Neural crest cell (in vitro differentiated cells): ENCODE measurements at places on chromosomes 7 and 10.
A peak's percentile ranks its signal among the peaks of the same experiment; 100 is the strongest.

GRCh38 chr7:8490391-8491045 lies 57.1 kb downstream of the NXPH1 start:
- no peak for DNase-seq

- no peak for DNase-seq
These were observed 16.8 kb upstream of the DNAH11 start for GRCh38 chr7:21526007-21526406.

DNA sequence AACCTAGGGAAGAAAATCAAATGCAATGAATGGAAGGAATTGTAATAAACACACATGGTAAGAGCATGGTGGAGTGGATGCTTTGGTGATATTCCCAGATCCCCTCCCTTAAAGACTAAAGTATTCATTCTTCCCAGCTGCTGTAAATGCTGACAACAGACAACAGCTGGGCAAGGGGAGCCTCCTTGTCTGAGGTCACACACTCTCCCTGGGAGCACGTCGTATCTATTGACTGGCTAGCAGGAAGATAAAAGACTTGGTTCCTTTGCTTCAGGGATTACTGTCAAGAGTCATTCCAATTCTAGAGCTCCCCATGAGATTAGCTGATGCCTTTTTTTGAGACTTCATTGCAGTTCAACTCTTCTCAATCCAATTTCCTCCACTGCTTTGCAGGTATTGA lies 443.5 kb upstream of the ETV1 start:
- no peak for DNase-seq

- no peak for DNase-seq
These were observed 39.2 kb upstream of the PSMG3 start for GRCh38 chr7:1609023-1609422.

GRCh38 chr10:129742742-129743550 lies 221.1 kb downstream of the EBF3 start:
- no peak for DNase-seq

DNA sequence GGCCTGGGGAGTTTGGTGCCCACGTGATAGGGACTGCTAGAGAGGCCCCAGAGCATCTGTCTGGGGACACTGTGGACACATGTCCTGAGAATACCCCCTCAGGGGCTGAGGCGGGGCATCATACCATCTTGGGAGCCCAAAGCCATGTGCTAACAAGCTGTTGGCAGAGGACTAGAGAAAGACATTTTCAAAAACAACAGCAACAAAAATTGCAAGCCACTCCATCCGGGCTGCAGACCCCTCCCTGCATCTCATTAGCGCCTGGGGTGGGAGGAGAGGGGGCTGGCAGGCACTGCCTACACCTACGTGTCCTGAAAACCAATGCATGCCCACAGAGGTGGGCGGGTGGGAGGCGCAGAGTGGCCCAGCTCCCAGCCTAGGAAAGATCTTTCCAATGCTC lies 507.4 kb upstream of the PODXL start:
- DNase-seq = no peak

DNA sequence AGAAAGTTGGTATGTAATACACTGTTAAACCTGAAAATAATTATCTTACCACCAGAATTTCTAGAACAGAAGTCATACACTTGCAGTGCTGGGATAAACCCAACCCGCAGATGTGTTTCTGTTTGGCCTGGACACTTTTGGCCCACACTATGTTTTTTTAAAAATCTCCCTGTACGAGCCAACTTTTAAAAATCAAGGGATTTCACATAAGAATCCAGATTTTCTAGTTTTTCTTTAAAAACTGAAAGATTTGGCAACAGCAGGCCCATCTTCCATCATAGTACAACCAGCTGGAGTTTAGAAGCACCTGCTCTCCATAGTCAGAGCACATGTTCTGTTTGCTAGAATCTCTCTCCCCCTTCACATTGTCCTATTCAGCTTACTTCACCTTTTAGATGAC lies 74.0 kb downstream of the TLL2 start:
- no peak for DNase-seq

DNA sequence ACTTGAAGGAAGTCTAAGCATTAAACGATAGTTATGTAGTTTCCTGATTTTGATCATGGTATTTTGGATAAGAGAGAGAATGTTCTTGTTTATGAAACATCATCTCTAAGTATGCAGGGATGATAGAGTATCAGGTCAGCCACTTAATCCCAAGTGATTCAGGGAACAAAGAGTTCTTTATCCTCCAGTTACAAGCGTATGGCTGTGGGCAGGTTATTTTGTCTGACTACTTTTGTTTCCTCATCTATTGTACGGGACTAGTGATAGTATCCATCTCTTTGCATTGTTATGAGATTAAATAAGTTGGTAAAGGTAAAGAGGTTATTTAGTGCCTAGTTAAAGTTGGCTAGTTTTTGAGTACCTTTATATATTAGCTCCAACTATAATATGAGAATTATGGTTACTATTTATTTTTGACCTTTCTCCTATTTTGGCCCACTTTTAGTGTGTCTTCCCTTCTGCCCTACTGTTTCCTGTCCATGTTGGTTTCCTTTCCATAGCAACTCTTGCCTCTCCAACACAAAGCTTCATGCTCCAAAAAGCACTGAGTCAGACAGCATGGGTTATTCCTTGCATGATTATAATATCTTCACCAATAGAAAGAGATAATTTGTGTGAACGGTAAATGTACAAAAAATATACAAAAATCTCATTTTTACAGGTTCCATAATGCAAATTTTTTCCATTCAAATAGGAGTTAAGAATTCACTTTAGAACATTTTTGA lies 65.4 kb downstream of the SP8 start:
- no peak for DNase-seq

- peak; percentile 14 for DNase-seq
These were observed 22.3 kb upstream of the SFMBT2 start for GRCh38 chr10:7432884-7433726.

- no peak for DNase-seq
These were observed 40.0 kb downstream of the CNNM1 start for GRCh38 chr10:99369126-99369525.

DNA sequence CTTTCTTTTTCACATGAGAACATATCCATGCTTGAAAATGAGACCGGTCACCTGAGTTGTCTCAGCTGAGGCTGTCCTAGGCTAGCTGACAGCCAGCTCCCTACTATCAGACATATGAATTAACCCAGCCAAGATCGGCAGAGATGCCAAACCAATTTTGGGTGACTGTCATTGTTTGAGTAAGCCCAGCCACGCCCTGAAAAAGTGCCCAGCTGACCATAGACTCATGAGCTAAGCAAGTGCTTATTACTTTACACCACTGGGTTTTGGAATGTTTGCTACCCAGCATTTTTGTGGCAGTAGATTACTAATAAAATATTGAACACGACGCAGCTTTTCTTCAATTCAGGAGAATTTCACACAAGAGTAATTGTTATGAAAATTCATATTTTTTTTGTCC lies 265.2 kb upstream of the LYZL1 start:
- DNase-seq = no peak

DNA sequence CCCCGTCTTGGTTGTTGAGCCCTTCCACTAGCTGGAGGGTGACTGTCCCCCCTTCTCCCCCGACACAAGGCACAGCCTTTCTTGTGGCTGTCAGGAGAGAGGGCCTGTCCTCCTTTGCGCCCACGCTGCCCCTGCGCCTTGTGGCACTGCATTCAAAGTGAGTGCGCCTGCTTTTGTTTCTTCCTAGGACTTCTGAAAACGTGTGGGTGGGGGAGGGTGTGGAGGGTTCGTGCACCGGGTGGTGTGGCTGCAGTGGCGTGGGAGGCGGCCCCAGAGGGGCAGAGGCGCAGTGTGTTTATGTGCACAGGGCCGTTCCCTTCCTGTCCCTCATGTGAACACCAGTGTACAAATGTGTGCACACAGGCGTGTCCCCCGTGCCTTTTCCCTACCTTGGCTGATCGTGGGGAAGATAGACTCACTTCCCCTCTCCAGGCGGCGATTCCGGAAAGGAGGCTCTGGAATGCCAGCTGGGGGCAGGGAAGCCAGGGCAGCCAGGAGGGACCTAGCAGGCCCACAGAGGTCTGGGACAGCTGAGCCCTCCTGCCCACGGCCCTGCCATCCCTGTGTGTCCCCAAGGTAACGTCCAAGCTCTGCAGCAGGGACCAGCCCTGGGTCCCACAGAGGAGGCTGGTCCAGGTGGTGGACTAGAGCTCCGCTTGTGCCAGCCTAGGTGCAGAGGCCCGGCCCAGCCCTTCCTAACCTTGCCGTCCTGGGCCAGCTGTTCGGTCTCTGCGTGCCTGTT lies 88.8 kb downstream of the LHPP start:
- DNase-seq = no peak

- no peak for DNase-seq
These were observed 369.5 kb downstream of the IPMK start for GRCh38 chr10:57898231-57898630.

DNA sequence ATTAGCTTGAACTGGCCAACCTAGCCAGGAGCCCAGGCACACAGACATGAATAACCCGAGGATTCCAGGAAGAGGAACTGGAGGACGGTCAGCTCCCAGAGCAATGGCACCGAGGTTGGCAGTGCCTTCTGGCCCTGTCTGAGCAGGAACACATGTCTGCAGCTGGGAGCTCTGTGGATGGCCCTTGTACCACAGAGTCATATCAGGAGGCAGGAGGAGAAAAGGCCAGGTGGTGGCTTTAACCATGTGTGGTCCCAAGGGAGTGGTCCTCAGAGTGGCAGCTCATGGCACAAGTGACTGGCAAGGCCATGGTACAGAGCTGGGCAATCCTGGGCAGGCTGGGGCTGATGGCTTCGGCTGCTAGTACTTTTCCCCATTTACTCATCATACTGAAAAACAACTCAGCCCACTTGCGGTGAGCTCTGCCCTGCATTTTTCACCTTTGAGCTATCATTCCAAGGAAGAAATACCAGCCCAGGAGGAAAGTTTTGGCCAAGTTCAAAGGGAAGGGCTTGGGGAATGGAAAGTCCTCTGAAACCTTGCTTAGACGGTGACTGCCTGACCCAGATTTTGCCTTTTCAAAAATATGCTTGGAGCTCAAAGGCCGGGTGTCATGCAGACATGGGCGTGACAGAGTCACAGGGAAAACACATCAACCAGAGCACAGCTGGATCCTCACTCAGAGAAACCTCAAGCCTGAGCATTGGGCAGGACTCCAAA lies 25.7 kb upstream of the LOXL4 start:
- DNase-seq = no peak

DNA sequence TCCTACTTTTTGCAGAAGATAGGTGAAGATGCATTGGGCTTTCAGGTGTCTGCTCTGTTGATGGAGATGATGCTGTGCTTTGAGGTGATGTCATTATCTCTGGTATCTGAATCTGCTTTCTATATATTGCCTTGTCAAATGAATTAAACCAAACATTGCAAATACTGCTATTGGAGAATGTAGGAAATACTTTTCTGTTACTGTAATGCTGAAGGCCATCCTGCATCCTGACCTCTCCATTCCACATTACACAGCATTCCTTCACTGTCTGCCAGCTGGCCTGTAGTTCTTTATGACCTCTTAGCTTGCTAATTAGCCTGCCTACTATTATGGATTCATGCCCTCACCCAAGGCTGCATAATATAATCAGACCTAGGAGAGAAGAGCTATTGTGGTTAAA lies 73.2 kb downstream of the VCL start:
- no peak for DNase-seq

DNA sequence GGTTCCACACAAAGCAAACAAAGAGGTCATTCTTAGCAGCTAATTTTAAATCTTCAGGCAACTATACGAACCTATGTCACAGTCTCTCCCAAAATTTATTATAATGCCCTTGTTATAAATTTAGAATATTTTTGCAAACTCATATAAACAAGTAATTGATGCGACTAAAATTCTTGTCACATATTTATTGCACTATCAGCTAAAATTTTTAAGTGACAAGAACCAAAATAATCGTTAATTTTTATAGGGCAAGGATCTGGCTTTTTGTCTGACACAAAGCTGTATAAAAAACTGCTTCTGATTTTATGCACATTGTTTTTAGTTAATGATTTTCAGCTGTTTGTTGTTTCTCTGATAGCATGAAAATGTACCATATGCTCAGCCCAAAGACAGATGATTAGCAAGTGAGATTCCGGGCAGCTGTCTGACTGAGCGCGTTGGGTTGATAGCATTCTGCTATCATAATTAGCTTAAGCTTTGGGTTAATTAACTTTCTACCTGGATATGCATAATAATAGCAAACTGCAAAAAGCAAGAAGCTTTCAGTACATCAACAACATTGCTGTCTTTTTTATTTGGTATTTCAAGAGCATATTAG lies 136.0 kb downstream of the MGMT start:
- DNase-seq = no peak

GRCh38 chr10:93771354-93771753 lies 13.6 kb downstream of the LGI1 start:
- no peak for DNase-seq

- DNase-seq = no peak
These were observed 23.5 kb upstream of the PDE1C start for GRCh38 chr7:32093415-32094408.

DNA sequence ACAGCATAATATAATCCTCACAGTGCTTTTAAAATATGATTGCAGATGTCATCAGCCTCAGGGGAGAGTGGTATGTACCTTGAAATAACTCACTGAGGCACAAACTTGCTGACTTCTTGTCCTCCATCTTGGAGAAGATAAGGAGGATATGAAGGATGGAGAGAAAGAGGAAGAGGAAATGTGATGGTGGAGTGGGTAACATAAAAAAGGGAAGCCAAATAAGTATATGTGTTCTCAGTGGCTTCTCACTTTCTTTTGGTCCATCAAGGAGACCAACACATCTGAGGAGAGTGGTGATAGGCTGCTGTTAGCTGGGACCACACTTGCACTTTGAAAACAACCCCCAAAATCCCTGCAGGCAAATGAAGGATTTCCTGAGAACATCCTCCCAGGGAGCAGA lies 21.6 kb upstream of the ZNF37A start:
- no peak for DNase-seq

- DNase-seq = no peak
These were observed 15.8 kb downstream of the CALD1 start for GRCh38 chr7:134795231-134795630.

DNA sequence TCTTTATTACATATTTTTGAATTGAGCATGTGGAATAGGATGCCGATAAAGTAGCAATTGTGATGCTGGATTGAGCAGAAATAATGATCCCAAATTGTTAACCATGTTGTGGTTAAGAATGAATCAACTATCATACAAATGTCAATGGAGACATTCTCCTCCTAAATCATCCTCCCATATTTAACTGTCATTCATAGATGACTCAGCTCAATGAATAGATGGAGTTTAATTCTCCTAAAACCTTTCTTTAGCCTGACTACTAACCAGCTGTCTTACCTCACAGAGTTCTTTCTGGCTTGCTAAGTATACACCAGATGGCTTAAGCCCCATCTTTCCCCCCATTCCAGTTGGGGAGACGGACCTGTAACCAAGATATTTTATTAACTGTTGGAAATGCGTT lies 23.4 kb upstream of the NPS start:
- no peak for DNase-seq

- DNase-seq = no peak
These were observed 75.2 kb upstream of the DUSP5 start for GRCh38 chr10:110422548-110422947.

GRCh38 chr10:5305374-5305773 lies 59.4 kb upstream of the UCN3 start:
- no peak for DNase-seq
